Retinal pigment epithelial cell (primary cell): ENCODE measurements at places on chromosomes 7 and 10.

GRCh38 chr7:140317597-140317996, 80.7 kb downstream of the SLC37A3 start:
- no peak for DNase-seq

DNA sequence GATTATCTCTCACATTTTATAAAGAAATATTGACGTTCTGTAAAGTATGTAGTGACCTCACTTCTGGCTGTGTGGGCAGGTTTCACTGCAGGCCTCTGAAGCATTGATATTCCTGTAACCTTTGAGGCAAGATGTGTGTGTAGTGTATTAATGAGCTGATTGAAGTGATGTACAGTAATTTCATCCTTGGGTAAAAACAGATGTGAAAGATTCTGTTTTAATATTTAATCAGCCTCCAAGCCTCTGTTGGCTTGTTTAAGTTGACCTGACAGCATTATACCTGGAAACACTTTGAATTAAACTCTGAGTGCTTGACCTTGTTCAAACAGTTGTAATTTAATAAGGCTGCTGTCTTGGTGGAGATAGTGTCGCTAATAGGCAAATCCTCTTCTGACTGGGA, 74.9 kb downstream of the KAT6B start:
- no peak for DNase-seq

GRCh38 chr7:151429237-151429559, 10.7 kb downstream of the CRYGN start:
- no peak for DNase-seq

- no peak for DNase-seq
These were observed 43.0 kb downstream of the KCNH2 start for GRCh38 chr7:150935149-150935548.

- no peak for DNase-seq
These were observed 40.6 kb downstream of the CYP17A1 start for GRCh38 chr10:102796407-102797176.

- no peak for DNase-seq
These were observed 228.3 kb downstream of the BUB3 start for GRCh38 chr10:123382491-123382890.
